NCI-H2081 treated with DMSO at 0.1 percent for 48 hours (cell line): ENCODE measurements at places on chromosomes 6 and 20.

DNA sequence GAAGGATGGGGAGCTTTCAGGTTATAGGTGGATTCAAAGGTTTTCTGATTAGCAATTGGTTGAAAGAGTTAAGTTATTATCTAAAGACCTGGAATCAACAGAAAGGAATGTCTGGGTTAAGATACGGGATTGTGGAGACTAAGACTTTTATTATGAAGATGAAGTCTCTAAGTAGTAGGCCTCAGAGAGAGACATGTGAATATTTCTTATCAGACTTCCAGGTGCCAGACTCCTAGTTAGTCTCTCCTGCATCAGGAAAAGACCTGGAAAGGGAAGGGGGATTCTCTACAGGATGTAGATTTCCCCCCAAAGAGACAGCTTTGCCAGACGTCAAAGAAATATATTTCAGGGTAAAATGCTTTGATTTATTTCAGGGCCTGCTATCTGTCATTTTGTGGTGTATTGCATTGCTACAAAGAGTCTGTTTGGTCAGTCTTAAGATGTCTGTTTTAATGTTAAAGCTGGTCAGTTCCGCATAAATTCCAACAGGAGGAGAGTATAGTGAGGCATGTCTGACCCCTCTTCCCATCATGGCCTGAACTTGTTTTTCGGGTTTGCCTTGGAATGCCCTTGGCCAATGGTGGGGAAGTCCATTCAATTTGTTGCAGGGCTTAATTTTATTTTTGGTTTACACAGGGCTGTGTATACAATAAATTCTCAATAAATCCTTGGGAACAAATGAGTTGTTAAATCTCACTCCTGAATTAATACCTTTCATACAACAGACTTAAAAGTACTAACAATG, 103.4 kb upstream of the RALGAPA2 start:
- no peak for DNase-seq

DNA sequence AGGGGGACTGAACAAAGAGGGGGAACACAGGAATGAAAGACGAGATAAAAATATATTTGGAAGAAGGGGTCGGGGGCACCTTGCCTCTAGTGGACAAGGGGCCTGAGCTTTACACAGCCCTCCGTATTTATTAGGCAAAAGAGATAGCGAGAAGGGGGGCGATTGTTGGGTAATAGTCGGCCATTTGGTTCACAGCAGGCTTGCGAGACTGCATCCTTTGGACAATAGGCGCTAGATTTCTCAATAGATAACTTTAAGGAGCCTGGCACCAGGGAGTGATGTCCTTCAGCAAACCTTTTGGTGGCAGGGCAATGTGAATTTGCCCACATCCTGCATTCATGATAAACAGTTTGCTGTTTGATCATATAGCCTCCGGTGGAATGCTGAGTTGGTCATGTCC, 3.0 kb upstream of the NANP start:
- DNase-seq: no peak

GRCh38 chr6:169778646-169779045, 27.2 kb downstream of the ERMARD start:
- DNase-seq: no peak

GRCh38 chr6:28865401-28866204, 58.2 kb downstream of the TRIM27 start:
- DNase-seq: no peak

DNA sequence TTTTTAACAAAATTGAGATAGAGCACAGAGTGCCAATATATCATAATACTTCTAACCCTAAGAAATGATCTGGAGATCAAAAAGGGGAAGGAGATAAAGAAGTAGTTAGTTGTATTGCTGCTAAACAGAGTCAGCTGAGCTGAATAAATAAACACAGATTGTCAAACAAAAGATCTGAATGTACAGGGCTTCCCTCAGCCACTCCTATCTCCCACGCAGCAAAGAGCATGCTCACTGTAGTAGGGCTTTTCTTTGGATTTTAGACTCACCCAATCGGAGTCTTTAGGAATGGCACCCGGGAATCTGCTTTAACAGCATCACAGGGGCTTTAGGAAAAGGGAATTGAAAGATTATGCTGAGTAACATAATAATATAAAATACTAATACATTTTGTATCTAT, 222.2 kb upstream of the STXBP5 start:
- no peak for DNase-seq

DNA sequence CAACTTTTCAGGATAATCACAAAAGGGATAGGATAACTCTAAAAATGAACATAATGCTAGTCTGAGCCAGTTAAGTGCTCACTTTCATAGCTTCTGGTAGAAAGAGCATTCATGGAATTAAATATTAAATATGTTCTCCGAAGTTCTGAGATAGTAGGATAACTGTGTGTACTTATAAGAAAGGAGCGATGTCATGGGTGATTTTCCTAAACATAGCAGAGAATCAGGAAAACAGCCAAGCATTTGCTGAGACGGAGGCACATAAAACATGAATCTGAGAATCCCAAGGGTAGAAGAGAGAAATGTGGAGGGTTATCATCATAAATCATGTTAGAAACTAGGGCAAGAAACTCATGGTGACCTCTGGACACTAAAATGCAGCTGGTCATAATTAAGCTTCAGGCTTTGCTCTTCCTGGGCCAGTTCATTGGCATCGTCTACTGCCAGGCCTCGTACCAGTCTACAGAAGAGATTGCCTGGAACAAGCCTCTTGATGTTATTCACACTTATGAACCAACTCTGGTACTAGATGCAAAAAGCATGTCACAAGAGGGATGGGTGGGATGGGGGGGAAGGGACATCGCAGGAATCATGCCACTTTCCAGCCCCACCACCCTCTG, 436.6 kb downstream of the PRKN start:
- DNase-seq: no peak

DNA sequence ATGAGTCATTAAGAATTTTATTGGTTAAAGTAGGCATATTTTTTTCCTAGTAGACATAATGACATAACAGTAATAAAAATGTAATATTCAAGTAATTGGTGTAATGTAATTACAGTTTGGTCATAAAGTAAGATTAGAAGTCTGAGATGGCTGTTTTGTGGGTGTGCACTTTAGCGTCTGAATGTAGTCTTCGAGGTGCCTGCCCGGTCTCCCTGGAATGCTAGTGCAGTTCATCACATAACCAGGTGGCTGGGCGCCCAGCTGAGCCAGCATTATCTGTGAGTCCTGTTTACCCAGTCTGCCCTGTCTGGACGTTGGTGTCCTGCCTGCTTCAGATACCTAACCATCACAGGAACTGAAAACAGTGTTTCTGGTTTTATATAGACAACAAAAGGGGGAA, 419.1 kb downstream of the CDC5L start:
- DNase-seq: no peak

GRCh38 chr6:81978230-81978629, 225.7 kb upstream of the TENT5A start:
- DNase-seq: no peak

- no peak for DNase-seq
These were observed 89.4 kb downstream of the C6orf118 start for GRCh38 chr6:165220045-165220444.

- DNase-seq: no peak
These were observed 791.0 kb upstream of the HS3ST5 start for GRCh38 chr6:115133790-115134189.

GRCh38 chr20:44910690-44911262, 916 bp downstream of the PABPC1L start:
- DNase-seq: no peak

DNA sequence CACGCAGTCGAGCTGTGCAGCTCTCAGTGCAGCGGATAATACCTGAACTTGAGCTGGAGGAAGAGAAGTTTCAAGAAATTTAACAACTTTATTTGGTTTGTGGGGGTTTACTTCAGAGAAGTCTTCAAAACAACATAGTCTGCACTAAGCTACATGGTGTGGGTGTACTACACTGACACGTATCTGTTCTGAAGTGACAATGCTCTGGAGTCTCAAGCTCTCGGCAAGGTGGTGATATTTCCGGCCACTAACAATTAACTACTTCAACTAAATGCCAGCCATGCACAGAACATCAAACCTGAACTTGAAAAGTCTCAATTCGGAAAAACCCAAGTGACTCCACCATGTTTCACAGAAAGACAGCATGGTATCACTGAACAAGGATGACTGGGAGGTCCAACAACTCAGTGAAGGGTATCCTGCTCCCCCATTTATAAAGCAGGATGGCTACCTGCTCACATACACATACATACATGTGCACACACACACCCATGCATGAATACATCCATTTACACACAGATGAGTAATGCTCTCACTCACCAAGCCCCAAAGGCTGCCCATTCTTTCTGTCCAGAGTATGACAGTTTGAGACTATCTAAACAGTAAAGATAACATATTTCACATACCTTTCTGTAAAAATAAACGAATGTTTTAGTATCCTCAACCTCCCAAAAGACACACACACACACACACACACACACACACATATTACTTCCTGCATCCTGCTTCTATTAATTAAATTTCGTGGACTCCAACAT, 15.4 kb upstream of the ANKRD60 start:
- DNase-seq: no peak

DNA sequence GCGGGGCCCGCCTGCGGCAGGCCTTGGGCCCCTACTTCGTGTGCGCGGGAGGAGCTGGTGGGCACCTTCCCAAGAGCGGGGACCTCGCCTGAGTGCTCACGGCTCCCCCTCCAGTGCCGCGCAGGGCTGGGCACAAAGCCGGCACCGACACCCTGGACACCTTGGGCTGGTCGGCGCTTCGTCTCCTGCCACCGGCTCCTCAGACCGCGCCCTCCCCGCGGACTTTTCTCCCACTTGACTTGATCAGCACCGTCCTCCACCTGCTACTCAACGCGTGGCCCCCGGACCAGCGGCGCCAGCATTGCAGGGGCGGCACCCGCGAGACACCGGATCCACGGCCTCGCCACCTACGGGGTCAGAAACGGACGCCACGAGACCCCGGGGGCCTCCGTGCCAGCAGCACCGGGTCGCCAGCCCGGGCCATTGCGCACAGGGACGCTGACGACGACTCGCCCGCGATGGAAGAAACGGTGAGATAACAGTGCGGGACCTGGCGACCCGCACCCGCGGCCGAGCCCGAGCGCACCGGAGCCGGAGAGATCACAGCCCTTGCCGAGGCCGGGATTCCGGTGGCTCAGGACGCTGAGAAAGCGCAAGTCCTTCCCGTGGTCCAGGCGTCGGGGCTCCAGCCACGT, 154.2 kb downstream of the DLL1 start:
- DNase-seq: no peak

DNA sequence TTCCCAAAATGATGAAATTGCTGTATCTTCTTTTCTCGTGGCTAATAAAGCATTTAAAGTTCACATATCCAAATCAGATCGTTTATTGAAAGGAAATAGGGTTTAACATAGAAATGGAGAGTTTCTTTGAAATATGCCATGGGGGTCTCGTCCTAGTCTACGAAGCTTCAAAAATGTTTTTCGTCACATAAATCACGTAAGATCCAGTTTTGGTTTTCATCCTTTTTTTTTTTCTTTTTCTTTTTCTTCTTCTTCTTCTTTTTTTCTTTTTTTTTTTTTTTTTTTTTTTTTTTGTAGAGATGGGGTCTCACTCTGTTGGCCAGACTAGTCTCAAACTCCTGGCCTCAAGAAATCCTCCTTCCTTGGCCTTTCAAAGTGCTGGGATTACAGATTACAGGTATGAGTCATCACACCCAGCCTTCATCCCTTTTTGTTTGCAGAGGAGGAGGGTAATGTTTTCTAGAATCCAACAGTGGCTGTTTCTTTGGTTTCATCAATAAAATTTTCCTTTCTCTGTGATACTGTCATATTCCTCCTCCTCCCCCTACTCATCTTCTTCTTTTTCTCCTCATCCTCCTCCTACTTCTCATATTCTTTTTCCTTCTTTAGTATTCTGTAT, 94.7 kb upstream of the LOC128125822 start:
- no peak for DNase-seq

- DNase-seq: no peak
These were observed 201.3 kb upstream of the MOCS1 start for GRCh38 chr6:40135491-40136072.

DNA sequence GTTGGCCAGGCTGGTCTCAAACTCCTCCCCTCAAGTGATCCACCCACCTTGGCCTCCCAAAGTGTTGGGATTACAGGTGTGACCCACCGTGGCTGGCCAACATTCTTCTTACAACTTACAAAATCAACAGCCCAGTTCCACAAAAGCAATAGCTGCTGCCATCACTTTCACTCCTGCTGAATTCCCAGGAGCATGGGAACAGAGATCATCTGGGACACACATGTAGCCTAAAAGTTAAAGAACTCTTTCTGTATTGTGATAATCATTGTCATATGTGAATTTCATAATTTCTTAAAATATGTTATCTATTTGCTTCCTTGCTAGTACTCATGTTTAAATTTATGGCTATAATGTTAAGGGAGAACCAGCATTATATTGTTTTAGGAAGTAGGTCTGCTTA, 51.7 kb downstream of the NCOA6 start:
- no peak for DNase-seq

DNA sequence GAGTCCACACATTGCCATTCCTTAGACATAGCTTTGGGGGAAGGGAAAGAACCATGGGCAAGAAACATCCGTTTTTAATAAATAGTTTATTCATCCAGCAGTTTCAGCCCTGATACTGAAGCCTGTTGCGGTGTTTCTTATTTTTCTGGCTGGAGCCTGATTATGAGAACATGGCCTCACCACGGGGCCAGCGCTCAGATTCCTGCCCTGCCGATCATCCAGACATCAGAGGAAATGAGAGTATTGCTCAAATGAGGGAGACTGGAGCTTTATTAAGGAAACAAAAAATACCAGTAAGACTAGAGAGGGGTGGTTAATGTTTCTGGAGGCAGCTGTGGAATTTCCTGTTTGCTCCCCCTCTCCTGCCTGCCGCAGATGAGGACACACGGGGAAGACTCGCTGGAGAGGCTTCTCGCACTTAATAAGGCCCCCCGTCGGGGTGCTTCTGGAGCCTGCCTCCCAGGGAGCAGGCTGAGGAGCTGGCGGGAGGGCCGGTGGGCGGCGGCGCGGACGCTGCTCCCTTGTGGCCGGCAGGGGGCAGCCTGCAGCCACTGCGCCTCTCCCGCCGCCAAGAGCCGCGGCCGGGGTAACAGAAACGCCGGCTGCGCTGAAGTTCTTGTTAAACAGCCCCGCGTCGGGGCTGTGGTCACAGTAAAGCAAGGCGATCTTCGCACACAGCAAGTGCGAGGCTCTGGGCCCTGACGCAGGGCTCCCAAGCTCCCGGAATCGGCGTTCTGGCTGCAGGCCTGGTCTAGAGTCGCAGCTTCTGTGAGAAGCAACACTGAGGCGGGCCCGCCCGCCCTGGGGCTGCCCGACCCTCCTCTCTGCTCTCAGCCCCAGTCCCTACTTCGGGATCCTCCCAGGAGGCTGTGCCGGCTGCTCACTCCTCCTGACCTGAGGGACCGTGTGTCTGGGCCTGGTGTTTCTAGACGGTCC, 17.5 kb downstream of the LEMD2 start:
- no peak for DNase-seq
